ENCODE measurements at places on chromosomes 5 and 9. TPM values are rescaled to one million over a fixed set of nuclear protein-coding genes. Genes with fewer than 3 reads are reported as not detected.

DNA sequence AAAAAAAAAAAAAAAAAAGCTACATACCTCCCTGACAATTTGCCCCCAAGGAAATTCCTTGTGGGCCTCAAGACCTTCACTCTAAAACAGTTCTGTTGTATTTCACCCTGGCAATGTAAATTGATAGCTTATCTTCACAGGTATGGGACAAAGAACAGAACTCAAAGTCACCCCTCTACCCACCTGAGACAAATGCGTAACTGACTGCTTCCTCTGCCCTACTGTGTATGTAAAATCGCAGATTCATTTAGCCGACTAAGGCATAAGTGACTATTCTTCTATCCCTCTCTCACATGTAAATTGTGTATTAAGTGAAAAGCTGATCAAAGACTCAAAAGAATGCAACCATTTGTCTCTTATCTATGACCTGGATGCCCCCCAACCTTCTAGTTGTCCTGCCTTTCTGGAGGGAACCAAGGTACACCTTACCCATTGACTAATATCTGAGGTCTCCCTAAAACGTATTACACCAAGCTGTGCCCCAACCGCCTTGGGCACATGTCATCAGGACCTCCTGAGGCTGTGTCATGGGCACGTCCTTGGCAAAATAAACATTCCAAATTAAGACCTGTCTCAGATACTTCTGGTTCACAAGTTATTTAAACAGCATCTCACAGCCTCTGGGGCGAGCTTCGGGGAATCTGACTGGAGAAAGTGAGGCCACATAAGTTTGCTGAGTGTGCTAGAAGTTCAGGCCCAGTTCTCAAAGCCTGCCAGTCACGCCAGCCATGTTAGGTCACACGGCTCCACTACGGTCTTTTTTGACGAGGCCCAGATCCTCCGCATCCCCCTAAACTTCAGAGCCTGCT lies 954 bp downstream of the TBCA start:
- DNase-seq, result no peak

GRCh38 chr5:12659686-12660085 lies 755.4 kb upstream of the CTNND2 start:
- no peak for DNase-seq

DNA sequence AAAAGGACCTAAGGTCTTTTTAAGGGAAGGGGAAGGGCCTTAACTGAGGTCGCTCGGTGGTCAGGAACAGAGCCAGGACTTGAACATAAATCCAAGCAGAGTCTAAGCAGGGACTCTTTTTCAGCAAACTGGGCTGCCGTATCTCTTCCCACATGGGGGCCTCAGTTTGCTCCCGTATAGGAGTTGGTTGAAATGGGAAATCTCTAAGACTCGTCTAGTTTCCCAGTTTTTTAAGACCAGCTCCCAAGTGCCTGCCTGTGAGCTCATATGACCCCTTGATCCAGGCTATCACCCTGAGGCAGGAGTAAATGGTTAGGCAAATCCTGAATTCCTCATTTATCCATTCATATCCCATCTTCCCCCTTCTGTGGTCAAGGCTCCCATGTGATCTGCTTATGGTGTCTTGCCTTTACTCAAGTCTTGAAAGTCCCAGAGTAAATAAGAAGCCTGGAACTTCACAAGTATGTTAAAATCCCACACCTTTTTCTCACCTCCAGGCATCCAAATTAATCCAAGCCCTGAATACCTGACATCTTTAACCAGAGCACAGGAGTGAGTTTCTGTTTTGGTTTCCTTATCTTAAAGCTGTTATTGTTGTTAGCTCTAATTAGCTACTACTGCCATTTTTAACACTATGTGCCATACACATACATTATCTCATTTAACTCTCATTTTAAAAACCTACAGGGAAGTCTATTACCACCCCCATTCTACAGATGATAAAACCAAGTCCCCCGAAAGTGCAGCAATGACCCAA lies 3.0 kb downstream of the ARSI start:
- DNase-seq, result peak; percentile 58

DNA sequence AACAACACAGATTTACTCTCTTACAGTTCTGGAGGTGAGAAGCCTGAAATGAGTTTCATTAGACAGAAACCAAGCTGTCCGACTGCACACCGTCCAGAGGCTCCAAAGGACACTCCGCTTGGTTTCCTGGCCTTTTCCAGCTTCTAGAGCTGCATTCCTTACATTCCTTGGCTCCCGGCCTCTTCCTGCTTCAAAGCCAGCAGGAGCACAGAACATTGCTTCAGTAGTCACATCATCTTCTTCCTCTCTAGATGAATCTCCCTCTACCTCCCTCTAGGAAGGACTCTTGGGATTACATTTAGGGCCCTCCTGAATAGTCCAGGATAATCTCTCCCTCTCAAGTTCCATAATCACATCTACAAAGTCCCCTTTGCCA lies 213.3 kb downstream of the CDK5RAP2 start:
- peak; percentile 89 for DNase-seq

DNA sequence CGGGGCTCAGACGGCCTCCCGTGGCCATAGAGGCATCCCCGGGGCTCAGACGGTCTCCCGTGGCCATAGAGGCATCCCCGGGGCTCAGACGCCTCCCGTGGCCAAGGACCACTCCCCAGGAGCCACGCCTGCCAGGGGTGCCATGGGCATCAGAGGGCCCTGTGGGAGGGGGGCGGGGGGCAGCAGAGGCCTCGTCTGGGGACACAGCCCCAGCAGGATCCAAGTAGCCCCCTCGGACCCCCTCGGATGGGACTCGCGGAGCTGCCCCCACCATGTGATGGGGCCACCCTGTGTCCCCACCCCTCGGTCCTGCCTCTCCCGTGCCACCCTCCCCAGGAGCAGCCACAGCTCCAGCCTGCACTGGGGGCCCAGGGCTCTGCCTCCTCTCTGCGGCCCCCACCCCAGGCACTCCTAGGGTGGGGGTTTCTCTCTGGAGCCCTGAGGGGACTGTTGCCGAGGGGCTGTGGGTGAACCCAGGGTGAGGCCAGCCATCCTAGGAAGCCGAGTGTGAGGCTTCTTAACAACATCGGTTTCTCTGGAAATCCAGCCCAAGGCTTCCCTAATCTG lies 2.5 kb downstream of the ENTPD8 start:
- DNase-seq, result no peak

DNA sequence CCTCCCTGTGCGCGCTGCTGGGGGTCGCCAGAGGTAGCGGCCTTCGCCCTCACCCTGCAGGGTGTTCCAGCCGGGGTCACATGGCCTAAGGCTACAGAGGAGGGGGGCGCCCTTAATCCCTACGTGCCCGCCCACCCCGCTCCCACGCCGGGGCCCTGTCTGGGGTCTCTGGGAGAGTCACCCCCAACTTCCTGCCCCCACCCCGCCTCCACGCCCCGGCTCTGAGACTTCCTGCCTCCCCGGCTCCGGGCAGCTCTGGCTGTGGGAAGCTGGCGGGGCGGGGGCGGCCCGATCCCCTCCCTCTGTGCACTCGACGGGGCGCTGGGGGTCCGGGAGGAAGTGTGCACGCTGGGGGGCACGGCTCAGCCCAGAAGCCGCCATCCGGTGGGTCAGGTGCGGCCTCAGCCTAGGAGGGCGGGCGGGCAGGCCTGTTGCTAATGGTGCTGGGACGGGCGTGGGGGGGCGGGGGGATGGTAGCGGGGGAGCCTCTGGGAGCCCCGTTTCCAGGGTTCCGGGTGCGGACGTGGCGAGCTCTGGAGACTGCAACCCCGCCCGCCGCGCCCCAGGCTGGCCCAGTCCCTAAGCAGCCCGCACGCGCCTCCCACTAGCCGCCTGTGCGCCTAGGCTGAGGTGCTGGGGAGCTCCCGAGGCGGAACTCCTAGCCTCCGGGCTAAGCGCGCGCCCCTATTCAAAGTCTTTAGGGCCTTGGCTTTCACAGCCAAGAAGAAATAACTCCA lies 61.6 kb downstream of the CXXC5 start:
- no peak for DNase-seq

- DNase-seq, result no peak
Measured at GRCh38 chr5:96209829-96210228, 223.2 kb downstream of the PCSK1 start.

GRCh38 chr9:130872912-130873503 lies 23.6 kb downstream of the QRFP start:
- DNase-seq, result peak; percentile 23

DNA sequence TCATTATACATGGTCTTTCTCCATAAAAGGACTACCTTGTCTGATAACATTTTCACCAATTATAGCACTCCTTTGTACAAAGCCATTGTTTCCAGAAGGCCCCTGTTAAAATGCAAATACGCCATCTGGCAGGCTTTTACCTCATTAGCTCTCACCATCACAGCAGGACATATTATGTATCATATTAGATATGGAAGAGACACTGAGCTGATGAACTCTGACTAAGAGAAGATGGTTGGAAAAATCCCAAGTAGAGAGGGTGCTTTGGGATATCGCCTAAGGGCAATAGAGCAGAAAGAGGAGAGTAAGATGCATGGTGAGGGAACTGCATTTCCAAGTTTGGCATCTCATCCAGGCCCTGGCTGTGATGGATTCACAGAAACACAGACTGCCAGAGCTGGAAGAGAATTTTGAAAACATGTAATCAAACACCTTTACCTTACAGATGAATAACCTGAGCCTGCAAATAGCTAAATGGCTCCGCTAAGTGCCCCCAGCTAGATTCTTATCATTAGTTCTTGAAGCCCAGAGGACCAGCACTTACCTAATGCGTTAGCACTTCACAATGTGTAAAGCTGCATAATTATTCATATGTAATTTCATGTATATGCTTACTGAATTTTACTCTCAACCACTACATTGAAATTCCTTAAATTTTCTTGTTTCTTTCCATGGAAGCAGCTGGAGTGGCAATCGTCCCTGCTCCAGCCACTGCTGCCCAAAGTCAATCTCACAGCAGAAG lies 393.6 kb upstream of the IZUMO3 start:
- no peak for DNase-seq

GRCh38 chr9:88706193-88707113 lies 171.5 kb downstream of the NXNL2 start:
- DNase-seq, result no peak

GRCh38 chr9:100074989-100075388 lies 23.8 kb downstream of the ERP44 start:
- DNase-seq, result no peak

GRCh38 chr5:125120012-125120411 lies 373.6 kb upstream of the ZNF608 start:
- DNase-seq, result no peak

DNA sequence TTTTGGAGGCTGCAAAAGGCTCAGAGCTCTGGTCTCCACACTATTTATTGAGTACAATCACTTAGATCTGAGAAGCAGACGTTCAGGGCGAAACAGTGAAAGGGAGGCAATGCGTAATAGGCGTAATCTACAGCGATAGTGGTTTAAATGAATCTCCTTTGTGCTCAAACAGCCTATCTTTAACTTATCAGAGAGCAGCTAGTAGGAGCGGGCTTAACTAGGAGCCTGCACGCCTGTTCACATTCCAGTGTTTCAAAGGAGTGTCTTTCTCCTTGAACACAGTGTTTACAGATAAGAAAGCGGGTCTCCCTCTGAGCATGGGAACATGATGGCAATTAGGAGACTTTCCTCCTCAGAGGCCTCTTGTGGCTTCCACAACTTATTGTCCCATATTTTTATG lies 49.4 kb downstream of the AP3B1 start:
- no peak for DNase-seq

- no peak for DNase-seq
Measured at GRCh38 chr5:127702926-127703561, at the start of gene CCDC192. TSS of gene CCDC192 (plus strand) at chr5:127703391. CDS start at chr5:127703446, 55 bp downstream.

- no peak for DNase-seq
Measured at GRCh38 chr5:59863777-59864176, 29.7 kb downstream of the PDE4D start.

DNA sequence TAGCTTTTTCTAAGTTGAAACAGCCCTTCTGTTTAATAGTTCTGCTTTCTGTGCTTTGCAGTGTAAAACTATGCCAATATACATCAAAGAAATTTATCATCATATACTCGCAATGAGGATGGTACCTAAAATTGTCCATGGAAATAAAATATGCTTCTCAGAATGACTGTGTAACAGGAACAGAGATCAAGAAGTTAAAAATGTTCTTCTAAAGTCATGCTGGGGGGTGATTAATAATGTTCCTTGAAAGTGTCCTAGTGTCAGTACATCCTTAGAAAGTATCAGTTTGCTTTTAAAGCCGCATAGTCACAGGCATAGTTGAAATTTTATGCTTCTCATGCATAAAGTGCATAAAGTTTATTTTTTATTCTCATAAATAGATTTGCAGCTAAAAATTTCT lies 4.0 kb upstream of the LRRC70 start:
- DNase-seq, result no peak

- no peak for DNase-seq
Measured at GRCh38 chr5:59164041-59164830, 581.4 kb downstream of the RAB3C start.

- peak; percentile 55 for DNase-seq
Measured at GRCh38 chr5:7897014-7897600, 28.2 kb downstream of the MTRR start.

DNA sequence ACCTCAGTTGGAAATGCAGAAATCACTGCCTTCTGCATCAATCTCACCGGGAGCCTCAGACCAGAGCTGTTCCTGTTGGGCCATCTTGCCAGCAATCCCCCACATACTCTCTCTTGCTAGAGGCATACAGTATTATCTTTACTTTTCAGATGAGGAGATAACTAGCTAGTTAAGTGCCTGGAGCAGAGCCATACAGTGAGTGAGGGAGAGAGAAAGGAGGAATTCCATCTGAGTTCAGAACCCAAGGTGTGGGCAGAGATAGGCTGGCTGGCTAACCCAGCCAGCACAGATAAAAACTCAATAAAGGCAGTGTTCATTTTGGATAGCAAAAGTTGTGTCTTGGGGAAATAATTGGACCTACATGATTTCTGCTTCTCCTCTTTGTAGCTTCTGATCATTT lies 268.0 kb upstream of the KIF2A start:
- no peak for DNase-seq

DNA sequence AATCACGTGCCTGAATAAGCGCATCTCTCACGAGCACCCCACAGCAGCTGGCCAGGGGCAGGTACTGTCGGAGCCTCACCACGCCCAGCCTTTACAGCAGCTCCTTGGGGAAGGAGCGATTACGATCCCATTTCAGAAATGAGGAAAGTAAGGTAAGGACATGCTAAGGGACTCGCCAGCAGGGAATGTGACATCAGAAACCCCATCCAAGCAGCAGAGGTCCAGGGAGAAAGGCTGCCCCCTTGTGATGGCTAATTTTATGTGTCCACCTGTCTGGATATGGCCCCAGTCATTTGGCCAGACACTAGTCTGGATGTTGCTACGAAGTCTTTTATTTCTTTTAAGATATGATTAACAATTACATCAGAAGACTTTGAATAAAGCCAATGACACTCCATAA lies 77.3 kb downstream of the UBE2QL1 start:
- DNase-seq, result no peak

The PCDHA12 gene
- not detected for total RNA-seq

The GPR150 gene
- not detected for total RNA-seq

The OGN gene
- 0.33 TPM for total RNA-seq

The ZDHHC11 gene
- total RNA-seq, result not detected

The CCNI2 gene
- 0.27 TPM for total RNA-seq

The ZFP2 gene
- 24.9 TPM for total RNA-seq

The BTNL3 gene
- not detected for total RNA-seq

The FKBP15 gene
- 7.9 TPM for total RNA-seq

The S1PR3 gene
- total RNA-seq, result 38.7 TPM

All from MG63 (cell line).